NCI-H2171 treated with DMSO at 0.1 percent for 48 hours (cell line): ENCODE measurements at places on chromosomes 12 and 14.

DNA sequence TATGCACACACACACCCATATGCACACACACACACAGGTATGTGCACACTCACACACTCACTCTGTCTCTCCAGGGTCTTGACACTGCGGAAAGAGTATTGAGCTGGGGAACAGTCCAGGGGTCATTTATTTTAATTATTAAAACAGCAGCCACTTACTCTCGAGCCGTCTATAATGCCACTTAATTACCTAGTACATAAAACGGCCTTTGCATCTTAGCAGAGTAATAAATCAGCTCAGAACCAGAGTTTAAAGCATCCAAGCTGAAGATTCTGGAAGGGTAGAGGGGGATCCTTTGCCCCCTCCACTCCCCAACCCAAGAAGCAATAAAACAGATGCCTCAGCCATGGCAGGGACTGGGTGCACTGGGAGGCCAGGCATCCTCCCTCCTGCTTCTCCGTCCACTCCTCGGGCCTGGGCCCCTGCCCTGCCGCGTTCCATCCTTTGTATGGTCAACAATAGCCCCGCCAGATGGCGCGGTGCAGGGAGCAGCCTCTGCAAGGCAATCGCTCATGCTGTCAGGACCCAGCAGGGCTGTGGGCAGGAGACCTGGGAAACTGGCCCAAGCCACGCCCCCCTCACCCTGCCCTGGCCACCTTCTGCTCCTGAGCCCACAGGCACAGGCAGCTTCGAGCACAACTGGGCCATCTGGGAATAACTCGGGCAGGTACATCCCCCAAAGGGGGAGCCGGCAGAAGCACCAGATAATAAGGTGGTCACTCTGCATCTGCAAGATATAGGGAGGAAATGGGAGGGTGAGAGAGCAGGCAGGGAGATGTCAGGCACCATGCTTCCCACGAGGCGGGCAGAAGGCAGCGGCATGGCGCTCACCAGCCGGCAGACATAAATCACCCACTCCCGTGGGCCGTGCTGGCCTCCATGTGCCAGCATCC is 40.9 kb downstream of the CCDC85C start:
- no peak for DNase-seq

- DNase-seq, result no peak
Observed at GRCh38 chr12:87015352-87015751, 759.2 kb upstream of the MGAT4C start.

- no peak for DNase-seq
Observed at GRCh38 chr14:55712491-55712890, 132.5 kb downstream of the KTN1 start.

- DNase-seq, result peak; percentile 49
Observed at GRCh38 chr12:108570743-108571608, 8.6 kb downstream of the ISCU start.

GRCh38 chr14:59458486-59458885 is 6.7 kb downstream of the GPR135 start:
- no peak for DNase-seq

DNA sequence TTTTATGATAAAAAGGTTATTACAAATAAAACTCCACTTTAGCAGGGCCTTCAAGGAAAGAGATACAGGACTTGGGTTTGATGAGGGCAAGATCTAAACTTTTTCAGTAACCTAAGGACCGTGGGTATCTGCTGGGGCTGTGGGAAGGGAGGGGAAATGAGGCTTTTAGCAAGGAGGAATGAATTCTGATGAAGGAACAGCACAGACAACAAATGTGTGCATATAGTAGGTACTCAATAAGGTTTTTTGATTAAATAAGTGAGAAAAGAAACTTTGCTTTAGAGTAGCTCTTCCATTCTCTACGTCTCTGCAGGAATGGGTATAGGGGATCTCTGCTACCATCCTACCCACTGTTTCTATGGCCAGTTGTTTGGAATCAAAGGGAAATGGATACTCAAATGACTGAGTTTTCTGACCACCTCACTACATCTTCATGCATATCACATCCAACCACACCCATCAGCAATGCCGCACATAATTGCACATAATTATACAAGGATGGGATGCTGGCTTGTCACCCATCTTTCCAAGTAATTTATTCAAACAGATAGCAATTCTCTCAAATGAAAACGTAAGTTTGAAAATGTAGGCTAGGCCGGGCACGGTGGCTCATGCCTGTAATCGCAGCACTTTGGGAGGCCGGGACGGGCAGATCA is 59.5 kb upstream of the GTF2A1 start:
- DNase-seq, result no peak

DNA sequence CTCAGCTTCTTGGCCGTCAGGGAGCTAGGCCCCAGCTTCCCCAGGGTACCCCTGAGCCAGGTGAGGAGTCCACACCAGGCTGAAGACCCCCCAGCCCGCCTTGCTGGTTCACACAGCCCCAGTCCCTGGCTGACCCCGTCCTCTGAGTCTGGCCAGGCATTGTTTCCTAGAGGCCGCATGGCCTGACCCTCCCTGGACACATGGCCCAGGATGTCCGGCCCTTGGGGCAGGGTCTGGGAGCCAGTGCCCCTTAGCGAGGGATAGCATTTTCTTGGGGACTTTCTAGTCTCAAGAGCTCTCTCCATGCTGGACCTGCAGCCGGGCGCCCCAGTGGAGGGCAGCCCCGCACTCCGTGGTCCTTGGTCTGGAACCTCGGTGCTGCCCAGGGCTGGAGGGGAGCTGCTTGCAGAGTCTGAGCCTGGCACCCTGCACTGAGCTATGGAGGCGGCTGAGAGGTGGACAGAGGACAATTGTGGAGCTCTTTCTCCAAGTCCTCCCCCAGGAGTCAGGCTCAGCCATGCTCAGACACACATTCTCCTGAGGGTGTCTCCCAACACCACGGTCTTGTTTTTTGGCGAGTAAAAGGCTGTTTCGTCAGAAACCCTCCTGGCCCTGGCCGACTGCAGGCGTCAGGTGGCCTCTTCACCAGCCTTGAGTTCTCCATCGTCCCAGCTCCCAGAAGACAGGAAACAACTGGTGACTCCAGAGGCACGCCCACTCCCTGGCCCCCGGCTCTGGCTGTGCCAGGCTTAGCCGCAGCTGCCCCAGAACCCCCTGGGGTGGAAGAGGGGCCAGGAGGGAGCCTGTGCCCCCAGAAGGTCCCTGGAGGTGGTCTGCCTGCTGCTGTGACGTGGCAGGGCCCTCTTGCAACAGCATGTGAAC is 17.6 kb upstream of the CRIP2 start:
- DNase-seq, result no peak

- peak; percentile 46 for DNase-seq
Observed at GRCh38 chr12:100733817-100734593, 60.6 kb upstream of the ANO4 start.

- no peak for DNase-seq
Observed at GRCh38 chr14:72554994-72555608, 338.8 kb downstream of the DPF3 start.

DNA sequence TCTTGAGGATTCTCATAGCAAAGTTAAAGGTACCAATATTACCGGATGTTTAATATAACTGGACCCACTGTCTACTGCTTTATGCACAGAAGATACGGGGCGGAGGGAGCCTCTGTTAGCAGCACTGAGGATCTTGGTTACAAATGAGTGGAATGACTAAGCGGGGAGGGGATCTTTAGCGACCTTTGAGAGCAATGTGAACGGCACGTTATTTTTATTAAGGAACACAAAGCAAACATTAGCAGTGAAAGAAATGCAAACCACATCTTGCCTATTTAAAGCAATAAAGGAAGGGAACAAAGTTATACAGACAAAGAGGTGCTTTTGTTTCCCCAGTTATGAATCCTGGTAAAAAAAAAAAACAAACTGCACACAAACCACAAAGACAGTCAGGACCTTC is 27.1 kb upstream of the PRMT8 start:
- DNase-seq, result no peak

DNA sequence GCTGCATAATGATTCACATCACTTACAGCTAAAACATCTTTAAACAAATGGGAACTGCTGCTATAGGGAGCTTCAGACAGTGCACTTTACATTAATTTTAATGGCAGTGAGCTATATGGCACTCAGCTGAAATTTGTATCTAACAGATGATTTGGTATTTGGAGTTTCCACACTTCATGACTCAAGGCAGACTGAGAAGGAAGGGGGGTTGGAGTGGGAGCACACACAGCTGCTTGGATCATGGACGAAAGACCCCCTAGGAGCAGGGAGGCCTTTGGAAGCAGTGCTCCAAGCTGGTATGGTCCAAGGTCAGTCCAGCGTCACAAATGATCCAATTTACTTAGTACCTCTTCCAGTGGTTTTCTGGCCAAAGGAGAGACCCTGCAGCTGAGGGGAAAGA is 389.7 kb downstream of the FUT8 start:
- DNase-seq, result no peak

- peak; percentile 78 for DNase-seq
Observed at GRCh38 chr14:51318813-51319597, 79.0 kb downstream of the TMX1 start.

GRCh38 chr12:2297004-2297403 is 244.2 kb downstream of the CACNA1C start:
- no peak for DNase-seq

DNA sequence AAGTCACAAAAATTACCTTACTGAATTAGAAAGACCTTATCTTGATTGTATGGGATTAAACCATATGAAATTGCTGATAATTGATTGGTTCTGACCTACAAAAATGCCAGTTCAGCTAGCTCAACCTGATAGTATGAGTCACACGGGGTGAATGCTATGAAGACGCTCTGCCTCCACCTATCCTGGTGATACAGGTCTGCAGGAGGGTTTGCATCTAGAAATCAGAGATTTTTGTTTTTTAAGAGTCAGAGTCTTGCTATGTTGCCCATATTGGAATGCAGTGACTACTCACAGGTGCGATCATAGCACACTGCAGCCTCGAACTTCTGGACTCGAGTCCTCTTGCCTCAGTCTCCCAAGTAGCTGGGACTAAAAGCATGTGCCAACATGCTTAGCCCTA is 120.4 kb downstream of the HMGA2 start:
- DNase-seq, result no peak

DNA sequence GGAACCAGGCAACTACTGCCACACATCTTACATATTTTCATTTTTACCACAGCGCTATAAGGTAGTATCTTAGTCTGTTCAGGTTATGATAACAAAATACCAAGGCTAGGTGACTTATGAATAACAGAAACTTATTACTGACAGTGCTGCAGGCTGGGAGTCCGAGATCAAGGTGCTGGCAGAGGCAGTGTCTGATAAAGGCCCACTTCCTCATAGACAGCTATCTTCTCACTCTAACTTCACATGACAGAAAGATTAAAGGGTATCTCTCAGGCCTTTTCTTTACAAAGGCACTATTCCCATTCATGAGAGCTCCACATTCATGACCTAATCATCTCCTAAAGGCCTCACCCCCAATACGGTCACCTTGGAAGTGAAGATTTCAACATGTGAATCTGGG is 59.8 kb upstream of the MDM1 start:
- DNase-seq, result no peak

DNA sequence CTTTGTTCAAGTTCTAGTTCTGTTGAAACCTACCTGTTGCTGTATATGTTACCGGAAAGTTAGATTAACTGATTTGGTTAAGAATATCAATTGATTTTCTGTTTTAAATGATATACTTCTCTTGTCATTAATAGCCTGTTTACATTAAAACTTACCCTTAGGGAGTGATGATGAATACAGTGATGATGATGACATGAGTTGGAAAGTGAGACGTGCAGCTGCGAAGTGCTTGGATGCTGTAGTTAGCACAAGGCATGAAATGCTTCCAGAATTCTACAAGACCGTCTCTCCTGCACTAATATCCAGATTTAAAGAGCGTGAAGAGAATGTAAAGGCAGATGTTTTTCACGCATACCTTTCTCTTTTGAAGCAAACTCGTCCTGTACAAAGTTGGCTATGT is 33.0 kb downstream of the CAND1 start:
- no peak for DNase-seq

DNA sequence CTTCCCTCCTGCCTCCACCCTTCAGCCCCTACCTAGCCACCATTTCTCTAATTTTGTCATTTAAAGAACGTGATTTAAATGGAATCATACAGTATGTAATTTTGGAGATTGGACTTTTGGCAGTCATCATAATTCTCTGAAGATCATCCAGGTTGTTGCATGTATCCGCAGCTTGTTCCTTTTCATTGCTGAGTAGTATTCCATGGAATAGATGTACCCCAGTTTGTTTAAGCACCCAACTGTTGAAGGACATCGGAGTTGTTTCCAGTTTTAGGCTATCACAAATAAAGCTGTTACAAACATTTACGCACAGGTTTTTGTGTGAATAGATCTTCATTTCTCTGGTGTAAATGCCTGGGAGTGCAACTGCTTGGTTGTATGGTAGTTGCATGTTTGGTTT is 61.1 kb upstream of the PWP1 start:
- DNase-seq, result no peak

GRCh38 chr14:22685467-22685866 is 41.3 kb upstream of the OR6J1 start:
- no peak for DNase-seq

GRCh38 chr12:58310809-58311622 is 369.6 kb downstream of the ATP23 start:
- DNase-seq, result no peak

GRCh38 chr12:115386946-115387345 is 703.0 kb upstream of the TBX3 start:
- DNase-seq, result no peak

DNA sequence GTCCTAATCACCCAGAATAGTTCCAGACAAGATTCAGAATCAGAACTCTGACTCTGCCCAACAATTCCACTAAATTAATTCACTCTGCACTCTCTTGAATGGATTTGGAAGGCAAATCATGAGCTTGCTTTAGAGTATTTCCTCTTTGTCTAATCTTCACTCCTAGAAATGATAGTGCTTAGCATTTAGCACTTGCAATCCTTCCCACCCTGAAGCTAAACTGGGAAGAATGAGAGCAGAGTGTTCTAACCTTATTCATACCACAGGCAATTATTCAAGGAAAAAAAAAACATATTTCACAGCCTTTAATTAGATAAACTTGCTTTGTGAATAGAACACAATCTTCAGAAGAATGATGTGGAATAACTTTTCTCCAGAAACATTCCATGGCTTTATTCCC is 264.6 kb downstream of the PAWR start:
- DNase-seq, result no peak

DNA sequence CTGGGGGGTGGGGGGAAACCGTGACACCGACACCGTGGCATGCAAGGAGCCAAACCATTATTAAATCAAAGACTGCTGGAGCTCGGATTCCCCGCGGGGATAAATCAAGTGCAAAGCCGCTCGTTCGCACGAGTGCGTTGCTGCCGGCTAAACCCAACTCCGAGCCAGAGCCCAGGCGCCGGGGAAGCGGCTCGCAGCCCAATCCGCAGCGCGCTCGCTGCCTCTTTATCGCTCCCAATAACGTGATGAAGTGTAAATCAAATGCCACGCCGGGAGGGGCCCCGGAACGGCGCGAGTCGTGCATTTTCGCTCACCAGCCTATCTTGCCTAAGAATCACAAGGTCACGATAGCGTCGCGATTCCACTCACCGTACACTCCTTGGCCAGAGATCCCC is 1.3 kb downstream of the MDGA2 start:
- no peak for DNase-seq

DNA sequence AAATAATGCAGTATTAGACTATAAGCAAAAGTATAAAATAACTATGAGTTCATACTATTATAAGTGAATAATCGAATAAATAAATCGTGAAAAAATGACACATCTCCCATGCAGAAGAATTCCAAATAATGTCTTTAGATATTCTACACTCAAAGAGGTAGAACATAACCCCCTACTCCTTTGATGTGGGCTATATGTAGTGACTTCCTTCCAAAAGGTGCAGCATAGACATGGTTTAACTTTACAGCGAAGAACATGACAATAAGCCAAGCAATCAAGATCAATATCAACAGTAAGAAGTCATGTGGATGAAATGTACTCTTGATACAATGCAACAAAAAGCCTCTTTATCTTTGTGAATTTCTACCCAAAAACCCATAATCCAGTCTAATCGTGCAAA is 46.0 kb upstream of the HIF1A start:
- no peak for DNase-seq
